Pons (tissue), 1 donor: ENCODE measurements at places on chromosomes 4 and X.

DNA sequence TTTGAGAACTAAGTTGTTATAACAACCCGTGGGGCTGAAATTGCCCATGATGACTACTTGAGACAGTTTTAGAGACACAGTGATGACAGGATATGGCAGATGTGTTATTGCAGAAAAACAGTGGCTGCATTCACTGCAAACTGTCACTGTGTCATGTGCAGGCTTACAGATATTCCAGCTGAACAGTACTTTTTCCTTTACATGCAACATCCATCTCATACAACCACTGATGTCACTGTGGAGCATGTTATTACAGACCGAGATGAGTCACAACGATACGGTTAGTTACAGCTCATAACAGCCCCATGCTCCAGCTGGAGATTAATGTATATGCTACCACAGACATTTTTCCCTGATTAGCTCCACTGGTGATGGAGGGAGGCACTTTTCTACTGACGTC lies 207.4 kb downstream of the TMA16 start:
- peak; percentile 41 for DNase-seq

DNA sequence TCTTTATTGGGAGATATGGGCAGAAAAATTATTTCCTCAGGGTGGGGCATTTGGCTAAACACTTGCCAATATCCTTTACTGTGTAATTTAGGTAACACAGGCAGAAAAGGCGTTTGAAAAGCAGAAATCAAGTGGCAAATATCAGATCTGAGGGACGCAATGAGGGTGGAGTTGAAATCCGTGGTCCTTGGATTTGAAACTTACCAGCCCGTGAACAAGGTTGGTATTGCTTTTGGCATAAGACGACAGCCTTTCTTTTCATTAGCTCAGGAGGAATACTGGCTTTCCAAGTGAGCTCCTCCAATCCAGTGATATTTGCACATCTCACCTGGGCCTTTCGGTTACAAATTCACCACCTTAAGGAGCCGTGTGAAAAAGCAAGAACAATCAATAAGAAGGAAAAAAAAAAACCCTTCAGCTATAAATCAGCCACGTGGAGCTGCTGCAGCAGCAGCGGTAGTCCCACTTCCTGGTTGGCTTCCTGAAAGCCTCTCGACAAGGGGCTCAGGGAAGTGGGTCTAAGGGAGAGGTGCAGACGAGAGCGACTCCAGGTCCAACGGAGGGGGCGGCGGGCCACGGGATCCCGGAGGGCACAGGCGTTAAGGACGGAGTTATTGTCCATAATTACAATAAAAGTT lies 734 bp upstream of the GALNT7 start:
- peak; percentile 48 for DNase-seq

GRCh38 chr4:128635955-128636560 lies 173.4 kb upstream of the JADE1 start:
- DNase-seq = no peak

- DNase-seq = no peak
These were observed 818.5 kb downstream of the FAM133A start for GRCh38 chrX:94492541-94492940.

DNA sequence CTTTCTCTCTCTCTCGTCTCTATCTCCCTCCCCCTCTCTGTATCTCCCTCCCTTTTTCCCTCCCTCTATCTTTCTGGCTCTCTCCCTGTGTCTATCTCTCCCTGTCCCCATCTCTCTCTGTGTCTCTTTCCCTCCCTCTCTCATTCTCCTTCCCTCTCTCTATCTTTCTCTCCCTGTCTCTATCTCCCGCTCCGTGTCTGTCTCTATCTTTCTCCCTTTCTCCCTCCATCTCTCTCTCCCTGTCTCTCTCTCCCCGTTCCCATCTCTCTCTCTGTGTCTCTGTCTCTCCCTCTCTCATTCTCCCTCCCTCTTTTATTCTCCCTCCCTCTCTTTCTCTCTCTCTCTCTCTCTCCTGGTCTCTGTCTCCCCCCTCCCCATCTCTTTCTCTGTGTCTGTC lies 22.9 kb downstream of the IL3RA start:
- no peak for DNase-seq

DNA sequence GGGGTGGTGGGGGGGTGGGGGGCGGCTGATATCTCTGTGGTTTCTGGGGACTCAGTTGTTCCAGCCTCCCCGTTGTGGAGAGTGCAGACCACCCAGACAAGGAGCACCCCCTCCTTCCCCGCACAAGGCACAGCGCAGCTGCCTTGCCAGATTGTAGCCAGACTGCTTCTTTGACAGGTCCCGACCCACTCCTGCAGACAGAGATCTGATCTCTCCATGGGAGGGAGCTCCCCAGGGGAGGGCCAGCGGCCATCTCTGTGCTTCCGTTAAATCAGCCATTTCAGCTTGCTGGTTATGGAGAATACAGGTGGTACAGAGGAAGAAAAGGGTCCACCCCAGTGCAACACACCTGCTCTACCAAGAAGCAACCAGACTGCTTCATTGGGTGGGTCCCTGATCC lies 80.8 kb downstream of the FGF16 start:
- DNase-seq = no peak

GRCh38 chr4:148998719-148999118 lies 556.5 kb upstream of the NR3C2 start:
- no peak for DNase-seq

DNA sequence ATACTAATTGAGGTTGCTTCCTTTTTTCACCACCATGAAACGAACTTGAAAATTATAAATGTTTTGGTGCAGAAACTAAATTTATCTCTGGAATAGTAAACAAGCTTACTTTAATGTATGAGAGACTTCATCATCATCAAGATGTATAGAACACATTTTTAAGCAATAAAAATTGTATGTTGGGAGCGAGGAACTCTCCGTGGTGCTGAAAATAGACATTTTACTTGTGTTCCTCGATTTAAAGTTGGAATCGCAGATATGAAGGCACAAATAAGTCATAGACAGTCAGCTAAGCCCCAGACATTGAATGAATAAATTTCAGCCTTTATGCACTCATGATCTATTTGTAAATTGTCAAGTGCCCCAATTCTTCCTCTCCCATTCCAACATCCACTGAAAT lies 310.7 kb downstream of the STK32B start:
- DNase-seq = no peak

DNA sequence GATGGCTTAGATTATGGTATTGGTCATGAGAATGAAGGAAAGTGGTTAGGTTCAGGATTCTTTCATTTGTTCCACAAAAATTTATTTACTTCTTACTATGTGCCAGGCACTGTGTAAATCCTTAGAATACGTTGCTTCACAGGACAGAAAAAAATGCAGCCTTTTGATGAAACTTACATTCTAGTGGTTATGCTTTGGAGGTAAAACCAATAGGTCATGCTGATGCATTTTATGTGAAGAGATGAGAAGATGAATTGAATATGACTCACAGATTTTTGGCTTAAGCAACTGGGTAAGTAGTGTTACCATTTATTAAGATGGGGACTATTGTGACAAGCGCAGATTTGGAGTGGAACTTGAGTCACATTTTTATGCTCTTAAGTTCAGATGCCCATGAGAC lies 165.3 kb downstream of the GLRA2 start:
- DNase-seq = no peak

- no peak for DNase-seq
These were observed 401.6 kb upstream of the EPHA5 start for GRCh38 chr4:66071911-66072310.
